ENCODE measurements at places on chromosomes 1 and 21.

DNA sequence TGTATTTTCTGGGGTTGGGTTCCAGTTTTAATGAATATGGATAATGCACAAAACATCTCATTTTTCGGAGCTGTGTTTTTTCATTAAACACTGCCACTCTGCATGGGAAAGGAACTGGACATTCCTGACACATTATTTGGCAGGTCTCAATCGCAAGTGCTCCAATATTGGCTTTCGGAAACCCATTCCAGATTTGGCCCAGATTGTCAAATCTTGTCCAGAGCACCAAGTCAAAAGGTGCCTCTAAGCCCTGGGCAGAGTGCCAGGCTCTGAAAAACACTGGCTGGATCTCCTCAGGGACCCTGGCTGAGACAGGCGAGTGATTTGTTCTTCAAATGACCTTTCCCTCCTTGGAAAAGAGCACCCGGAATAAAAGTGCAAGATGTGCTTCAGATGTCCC lies 68.4 kb upstream of the MRPS6 start:
- DNase-seq = no peak

DNA sequence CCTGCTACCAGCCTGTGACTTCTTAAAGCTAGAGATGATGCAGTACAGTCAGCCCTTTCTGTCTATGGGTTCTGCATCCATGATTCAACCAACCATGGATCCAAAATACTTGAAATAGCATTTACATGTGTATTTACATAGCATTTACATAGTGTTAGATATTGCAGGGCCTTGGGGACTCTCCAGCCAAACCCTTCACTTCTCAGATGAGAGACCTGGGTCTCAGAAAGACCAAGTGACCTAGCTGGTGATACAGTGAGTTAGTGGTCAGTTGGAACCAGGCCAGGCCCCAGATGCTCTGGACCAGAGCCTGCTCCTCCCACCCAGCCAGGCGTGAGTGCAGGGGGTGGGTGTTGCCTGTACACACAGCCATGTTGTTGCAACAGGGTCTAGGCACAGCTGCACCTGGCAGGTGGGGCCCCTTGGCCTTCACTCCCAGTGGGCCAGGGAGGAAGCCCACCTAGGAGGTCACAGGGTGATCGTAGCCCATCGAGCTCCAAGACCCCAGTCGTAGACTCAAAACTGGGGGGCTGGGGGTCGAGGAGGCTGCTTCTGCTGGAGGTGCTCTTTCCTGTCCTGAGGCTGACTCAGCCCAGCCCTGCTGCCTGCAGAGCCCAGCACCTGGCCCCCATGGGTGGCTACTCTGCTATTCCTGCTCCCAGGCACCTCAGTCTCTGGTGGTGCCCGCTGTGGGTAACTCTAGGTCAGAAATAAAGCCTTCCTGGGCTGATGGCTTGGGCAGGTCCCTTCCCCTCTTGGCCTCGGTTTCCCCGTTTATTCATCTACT lies 7.7 kb downstream of the TMEM61 start:
- DNase-seq = no peak

DNA sequence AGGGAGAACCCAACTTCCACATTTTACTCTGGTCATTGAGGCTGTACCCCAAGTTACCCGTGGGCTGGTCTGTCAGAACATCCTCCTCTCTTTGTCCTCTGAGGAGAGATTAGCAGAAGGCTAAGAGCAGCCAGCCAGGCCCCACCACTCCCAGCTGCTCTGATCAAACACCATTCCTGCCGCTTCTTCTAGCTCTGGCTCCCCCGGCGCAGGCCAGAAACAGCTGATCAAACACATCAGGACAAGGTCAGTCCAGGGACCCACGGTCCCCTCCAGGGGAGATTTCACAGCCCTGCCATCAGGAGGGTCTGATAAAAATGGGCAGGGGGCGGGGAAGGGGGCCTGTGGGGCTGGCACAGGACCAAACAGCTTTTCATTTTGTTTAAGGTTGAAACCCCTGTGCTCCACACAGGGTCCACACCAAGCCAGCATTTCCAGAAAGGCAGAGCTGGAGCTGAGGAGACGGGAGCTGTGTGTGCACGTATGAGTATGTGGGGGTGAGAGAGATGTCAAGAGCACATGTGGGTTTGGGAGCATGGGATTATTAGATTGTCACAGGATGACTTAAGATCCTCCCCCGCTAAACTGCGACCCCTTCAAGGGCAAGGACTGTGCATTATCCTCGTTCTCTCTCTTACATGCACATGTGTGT lies 29.9 kb upstream of the EPHA8 start:
- DNase-seq = no peak

- peak; percentile 76 for DNase-seq
Observed at GRCh38 chr1:68112835-68113243, 62.4 kb upstream of the DIRAS3 start.

- DNase-seq = no peak
Observed at GRCh38 chr1:107434361-107434693, 293.5 kb downstream of the NTNG1 start.

GRCh38 chr1:205444300-205444930 lies 11.4 kb downstream of the BLACAT1 start:
- DNase-seq = no peak

DNA sequence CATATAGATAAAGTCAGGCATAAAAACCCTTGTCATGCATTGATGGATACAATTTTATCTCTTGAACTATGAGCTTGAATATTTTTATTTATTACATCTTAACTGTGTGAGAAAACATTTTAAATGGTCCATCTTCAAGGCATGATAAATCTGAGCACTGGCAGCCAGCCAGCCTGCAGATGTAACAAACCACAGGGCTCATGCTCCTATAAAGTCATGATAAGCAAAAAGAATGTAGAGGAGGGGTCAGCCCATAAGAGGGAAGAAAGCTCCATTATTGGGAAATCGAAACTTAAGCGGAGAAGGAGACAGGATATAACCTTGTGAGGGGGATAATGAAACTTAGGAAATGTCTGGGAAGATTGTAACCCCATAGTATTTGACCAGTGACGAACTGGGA lies 839.0 kb downstream of the LRRIQ3 start:
- no peak for DNase-seq

DNA sequence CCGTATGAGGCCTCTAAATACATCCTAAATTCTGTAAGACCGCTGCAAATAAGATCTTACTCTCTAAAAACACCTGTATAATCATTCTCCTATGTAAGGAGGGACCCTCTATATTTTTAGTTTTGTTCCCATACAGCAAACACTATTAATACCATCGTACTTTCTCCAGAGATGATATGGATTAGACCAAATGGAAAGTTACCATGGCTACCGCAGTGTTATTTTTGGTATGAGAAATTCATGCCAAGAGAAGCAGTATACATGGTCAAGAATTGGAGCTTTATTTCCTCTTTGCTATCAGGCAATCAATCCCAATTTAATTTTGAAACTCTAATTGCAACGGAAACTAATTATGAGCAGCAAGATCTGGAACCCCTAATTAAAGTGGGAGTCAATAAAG lies 70.0 kb downstream of the BCAR3 start:
- no peak for DNase-seq

Measured in putamen (tissue), 1 donor.